ENCODE measurements at places on chromosomes 6 and 20.

GRCh38 chr6:12173181-12173580 is 117.0 kb upstream of the EDN1 start:
- DNase-seq: no peak

GRCh38 chr20:35276408-35276807 is 1.5 kb downstream of the MMP24OS start:
- no peak for DNase-seq

DNA sequence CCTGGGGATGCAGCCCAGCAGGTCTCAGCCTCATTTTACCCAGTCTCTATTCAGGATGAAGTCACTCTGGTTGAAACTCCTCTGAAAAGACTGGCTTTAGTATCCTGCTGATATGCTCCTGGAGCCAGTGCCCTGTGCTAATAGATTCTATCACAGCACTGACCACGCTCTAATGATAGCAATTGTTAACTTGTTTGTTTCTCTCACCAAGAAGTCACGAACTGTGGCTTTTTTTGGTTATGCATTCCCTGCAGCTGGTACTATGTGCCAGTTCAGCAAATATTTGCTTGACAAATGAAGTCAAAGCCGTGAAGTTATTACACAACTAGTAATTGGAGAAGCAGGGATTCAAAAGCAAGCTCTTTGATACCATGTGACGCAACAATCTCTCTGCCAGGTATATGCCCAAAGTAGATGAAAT is 754.6 kb downstream of the KIF16B start:
- no peak for DNase-seq

DNA sequence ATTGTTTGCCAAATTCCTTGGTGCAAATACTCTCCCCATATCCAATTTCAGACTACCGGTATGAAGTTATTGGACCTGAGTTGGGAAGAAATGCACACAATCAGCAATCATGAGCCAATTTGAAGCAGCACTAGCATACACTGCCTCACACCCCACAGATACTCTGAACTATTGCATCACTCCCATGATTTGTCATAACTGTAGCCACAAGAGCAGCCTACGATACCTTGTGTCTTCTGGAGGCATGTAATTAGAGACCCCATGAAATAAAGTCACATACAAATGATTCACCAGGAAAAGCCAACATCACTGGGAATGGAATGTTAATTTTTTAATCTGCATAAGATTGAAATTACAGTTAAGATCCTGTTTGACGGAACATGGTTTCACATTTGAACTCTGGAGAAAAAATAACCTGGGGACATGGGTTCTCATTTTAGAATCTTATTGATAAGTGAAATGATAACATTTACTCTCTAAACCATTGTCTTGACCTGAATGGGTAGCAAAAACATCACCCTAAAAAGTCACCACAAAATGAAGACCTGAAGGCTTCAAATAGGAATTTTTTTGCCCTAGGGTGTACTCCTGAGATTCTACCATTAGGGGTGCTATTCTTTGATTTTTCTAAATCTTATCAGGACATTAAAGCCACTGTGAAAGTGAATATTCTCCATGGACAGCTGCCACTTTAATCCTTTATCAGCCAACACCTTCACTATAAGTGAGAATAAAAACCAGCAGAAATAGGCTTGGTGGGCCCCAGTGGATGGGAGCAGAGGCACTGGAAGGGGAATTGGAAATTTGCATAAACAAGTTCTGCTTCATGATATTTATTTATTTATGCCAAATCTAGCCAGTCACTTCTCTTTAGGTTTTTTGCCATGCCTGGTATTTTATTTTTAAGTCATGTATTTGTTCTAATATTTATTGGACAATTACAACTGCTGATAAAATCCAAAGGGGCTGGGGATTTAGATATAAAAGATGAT is 34.5 kb upstream of the HBS1L start:
- peak; percentile 52 for DNase-seq

DNA sequence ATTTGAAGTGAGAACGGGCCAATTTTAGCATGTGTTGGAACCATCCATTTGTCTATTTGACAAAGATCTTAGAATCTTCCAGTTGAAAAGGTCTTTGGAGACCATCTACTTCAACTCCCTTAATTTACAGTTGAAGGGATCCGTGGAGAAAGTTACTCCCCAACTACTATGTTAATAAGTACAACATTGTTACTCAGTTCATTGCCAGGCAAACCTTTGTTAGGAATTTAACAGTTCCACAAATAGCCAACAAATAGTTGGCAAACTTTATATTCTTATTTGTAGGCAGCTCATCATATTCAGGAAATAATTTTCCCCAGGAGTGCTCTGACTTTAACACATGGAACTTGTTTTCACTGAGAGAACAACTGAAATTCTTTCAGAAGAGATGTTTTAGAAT is 81.0 kb upstream of the FLRT3 start:
- no peak for DNase-seq

DNA sequence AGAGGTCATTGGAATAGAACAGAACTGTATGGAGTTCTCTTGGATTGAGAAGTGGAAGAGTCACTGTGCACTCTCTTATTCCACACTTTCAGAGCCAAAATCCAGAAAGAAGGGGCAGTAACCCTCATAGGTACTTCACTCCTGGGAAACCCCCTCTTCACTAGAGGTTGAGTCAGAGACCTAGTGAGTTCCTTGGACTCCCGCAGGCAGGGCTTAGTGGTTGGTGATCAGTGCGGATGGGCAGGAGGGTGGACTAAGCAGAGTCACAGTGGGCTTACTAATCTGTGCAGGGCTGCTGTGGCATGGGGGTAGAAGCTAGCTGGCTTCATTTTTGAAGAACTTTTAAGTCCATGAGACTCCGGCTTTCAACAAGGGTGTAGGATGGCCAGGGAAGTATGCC is 95.0 kb upstream of the MLN start:
- DNase-seq: no peak

DNA sequence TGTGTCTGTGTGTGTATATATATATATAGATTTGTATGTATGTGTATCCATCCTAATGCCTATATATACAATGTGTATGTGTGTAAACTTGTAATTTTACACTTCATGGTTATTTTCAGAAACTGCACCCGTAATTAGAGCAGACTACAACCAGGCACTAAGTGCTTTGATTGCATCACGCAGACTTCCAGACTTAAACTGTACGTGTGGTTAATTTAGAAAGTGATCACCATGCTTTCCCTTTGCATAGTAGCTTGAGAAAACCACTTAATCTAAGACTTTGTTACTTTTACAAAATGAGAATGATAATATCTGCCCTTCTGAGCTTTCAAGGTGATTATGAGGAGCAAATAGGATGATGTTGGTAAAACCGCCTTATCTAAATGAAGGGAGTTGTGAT is 50.1 kb upstream of the E2F3 start:
- no peak for DNase-seq

GRCh38 chr6:140052736-140053729 is 678.6 kb upstream of the CITED2 start:
- peak; percentile 39 for DNase-seq

DNA sequence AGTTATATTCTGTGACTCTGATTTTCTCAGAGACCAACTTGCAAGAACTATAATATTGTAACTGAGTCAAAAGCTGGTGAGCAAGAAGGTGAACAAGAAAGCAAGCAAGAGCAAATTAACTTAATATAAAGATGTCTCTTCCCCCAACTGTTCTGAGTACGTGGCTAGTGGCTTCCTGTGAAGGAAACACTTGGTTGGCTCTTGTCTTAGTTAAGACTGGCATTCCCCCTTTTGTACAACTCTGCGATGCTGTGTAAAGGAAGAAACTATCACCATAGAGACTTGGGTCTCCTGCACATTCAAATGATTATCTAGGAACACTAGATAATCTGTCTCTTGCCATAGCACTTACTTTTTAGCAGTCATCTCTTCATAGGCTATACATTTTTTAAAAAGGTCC is 47.3 kb upstream of the TNFAIP3 start:
- peak; percentile 29 for DNase-seq

GRCh38 chr20:44021186-44021585 is 106.5 kb downstream of the TOX2 start:
- no peak for DNase-seq

DNA sequence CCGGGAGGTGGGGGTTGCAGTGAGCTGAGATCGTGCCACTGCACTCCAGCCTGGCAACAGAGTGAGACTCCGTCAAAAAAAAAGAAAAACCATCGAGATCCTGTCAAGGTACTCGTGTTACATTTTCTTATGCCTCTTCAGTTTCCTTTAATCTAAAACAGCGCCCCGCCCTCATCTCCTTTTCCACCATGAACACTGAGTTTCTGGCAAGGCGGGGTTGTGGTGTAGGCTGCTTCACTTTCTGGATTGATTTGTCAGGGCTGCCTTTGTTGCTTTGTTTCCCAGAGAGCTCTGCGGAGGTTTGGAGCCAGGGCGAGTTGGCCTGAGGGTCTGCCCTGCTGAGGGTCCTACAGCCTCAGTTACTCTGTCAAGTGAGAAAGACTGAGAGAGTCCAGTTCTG is 8.9 kb downstream of the ITPR3 start:
- no peak for DNase-seq

- no peak for DNase-seq
Measured at GRCh38 chr6:124683507-124683906, 278.7 kb upstream of the RNF217 start.

- DNase-seq: no peak
Measured at GRCh38 chr20:16284385-16285100, 288.7 kb downstream of the KIF16B start.

- DNase-seq: peak; percentile 52
Measured at GRCh38 chr20:50467718-50468356, 42.3 kb upstream of the PTPN1 start.

GRCh38 chr6:156961282-156961892 is 184.2 kb downstream of the ARID1B start:
- DNase-seq: no peak

DNA sequence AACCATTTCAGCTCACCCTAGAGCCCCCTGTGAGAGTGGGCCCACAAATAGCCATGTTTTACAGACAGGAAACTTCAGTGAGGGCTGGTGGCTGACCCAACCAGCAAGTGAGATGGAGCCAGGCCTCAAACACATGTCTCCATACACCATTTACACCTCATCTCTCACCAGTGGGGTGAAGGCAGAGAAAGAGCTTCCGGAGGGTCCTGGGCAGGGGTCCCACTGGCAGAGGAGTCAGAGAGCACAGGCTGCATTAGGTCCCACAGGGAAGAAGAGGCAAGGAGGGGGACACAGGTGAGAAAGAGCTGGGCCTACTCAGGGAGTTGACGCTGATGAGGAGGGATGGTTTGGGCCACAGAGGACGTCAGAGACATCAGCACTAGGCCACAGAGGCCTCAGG is 172.6 kb downstream of the VEGFA start:
- no peak for DNase-seq

GRCh38 chr6:168999392-168999791 is 254.3 kb downstream of the THBS2 start:
- no peak for DNase-seq

GRCh38 chr6:139713900-139714506 is 339.6 kb upstream of the CITED2 start:
- no peak for DNase-seq

- DNase-seq: no peak
Measured at GRCh38 chr20:50413088-50413500, 97.1 kb upstream of the PTPN1 start.

Measured in Kasumi-1 (cell line).